ENCODE measurements at places on chromosomes 5 and 9. TPM values are rescaled to one million over a fixed set of nuclear protein-coding genes. Genes with fewer than 3 reads are reported as not detected.

GRCh38 chr5:172705576-172706084 lies 64.6 kb downstream of the NEURL1B start:
- no peak for DNase-seq

DNA sequence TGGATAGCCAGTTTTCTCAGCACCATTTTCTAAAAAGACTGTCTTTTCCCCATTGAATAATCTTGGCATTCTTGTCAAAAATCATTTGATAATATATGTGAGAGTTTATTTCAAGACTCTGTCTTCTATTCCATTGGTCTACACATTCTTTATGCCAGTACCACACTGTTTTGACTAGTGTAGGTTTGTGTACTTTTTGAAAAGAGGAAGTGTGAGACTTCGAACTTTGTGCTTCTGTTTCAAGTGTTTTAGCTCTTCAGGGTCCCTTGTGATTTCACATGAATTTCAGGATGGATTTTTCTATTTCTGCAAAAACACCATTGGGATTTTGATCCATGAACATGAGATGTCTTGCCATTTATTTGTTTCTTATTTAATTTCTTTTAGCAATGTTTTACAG lies 78.5 kb upstream of the ALDH1A1 start:
- no peak for DNase-seq

DNA sequence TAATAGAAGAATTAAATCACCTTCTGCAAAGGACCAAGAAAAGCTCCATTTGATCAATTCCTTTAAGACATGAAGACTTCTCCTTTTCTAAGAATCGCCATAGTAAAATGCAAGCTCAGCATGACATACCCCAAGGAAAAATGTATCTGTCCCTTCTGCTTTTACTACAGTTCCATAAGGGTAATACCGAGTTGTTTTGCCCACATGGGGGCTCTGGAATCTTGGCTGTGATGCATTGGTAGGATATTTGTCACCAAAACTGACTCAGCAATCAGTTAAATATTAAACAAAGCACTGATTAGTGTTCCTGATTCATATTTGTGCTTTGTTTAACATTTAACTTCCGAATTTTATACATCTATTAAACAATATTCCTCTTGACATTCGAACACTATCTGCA lies 24.3 kb upstream of the KCNIP1 start:
- DNase-seq: no peak

- DNase-seq: no peak
These were observed 47.0 kb upstream of the F2RL1 start for GRCh38 chr5:76771705-76772405.

DNA sequence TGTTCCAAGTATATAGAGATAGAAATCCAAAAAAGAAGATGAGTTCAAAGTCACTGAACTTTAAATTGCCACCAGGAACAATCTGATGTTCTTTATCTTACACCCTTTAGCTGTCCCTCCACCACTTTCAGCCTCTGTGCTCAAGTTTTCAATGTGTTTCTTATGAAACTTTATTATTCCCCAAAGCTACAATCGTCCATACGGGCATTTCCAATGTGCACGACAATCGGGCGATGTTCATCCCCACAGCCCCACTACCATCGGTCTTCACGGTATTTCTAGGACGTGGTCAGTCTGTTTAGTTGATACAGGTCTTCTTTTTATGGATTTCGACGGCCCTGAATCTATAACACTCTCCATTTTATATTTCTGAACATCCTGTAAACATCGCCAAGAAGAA lies 238.7 kb upstream of the DAP start:
- DNase-seq: no peak

DNA sequence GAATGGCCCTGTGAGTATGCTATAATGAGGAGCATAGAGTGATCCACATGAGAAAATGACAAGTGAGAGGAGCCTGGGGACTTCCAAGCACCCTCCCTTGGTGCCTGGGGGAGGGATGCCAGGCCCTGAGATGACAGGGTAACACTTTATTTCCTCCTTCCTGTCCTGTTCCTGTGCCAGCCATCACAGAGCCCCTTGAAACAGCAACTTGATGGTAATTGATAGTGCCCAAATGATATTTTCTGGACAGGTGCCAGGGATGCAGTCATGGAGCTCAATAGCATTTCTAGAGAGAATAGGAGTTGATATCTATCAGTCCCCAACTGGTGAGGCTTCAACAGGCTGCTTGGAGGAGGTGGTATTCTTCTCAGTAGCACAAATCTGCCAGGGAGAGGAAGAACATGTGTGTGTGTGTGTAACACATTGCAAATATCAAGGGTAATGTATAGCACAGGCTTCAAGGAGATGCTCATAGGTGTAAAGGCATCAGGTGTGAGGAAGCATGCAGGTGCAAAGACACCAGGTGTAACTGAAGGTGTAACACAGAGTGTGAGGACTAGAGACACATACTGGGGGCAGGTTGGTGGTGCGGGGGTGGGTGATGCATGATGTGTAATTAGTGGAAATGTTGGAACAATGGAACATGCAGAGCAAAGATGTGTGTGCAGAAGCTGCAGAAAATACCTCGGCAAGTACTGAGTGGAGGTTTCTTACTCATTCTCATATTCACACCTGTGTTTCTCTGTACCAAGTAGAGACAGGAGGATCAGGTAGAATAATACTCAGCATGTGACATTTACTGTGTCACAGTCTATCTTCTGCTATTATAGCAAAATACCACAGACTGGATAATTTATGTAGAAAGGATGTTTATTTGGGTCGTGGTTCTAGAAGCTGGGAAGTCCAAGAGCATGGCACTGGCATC lies 18.1 kb upstream of the WWC1 start:
- DNase-seq: no peak

- DNase-seq: no peak
These were observed 80.3 kb downstream of the HSD17B4 start for GRCh38 chr5:119532637-119533036.

GRCh38 chr9:117927354-117927753 lies 223.2 kb downstream of the TLR4 start:
- DNase-seq: no peak

- DNase-seq: no peak
These were observed 60.3 kb downstream of the TMC1 start for GRCh38 chr9:72581694-72582093.

- DNase-seq: no peak
These were observed 76.0 kb downstream of the ACTBL2 start for GRCh38 chr5:57406641-57407040.

- DNase-seq: no peak
These were observed 17.7 kb downstream of the ANGPTL2 start for GRCh38 chr9:127104581-127105311.

DNA sequence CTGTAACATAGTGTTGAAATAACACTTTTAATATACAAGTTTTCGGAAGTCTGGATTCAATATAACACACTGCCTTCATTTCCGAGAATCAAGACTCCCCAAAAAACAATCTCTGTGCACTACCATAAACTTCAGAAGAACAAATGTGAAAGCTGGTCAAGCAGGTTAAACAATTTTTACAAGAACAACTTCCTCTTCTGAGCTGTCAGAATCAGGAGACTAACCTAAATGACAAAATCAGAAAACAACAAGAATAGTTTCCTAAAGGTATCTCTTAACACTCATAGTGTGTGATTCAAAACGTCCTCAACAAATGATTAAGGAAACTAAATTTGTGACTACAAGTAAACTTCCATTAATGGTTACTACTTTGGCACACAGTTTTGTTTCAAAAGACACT lies 11.6 kb downstream of the C9orf72 start:
- DNase-seq: no peak

- no peak for DNase-seq
These were observed 375.2 kb upstream of the IRX2 start for GRCh38 chr5:3126639-3127038.

DNA sequence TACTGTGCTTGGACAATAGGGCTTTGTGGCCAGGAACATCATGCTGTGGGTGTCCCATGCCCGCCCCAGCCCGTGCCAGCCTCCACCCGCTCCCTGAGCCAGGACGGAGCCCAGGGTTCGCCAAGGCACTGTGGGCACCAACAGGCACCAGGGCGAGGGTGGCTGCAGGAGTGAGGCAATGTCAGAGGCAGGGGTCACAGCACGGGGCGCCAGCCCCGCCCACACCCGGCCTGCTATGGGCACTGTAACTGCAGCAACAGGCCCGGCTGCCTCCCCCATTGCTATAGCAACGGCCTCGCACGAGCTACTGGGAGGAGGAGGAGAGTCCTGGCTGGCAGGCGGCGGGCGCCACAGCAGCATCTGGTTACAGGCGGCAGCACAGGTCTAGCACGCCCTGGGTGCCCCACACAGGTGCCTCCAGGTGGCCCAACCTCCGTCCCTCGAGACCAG lies 2.5 kb downstream of the ABCA2 start:
- DNase-seq: no peak

- no peak for DNase-seq
These were observed 5.3 kb downstream of the SLC12A7 start for GRCh38 chr5:1106385-1107166.

DNA sequence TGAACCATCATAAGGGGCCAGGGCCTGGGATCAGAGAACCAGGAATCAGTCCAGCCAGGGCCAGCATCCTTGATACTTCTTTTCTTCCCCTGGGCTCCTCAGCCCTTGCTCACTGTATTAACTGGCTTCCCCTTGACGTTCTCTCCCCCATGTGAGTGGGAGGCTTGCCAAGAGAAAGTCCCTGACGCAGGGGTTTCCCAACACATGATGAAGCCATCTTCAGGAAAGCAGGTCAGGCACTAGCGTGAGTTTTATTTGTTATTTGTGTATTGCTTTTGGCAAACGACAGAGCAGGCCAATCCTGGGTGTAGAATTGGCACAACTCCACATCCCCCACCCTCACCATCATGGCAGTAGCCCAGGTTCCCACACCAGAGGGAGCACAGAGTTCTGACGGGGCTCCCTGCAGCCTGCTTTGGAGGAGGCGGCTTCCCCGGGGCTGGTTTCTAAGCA lies 165.5 kb upstream of the NFIL3 start:
- no peak for DNase-seq

- DNase-seq: no peak
These were observed 717.9 kb upstream of the WWC1 start for GRCh38 chr5:167573370-167574127.

- peak; percentile 51 for DNase-seq
These were observed 453.8 kb upstream of the ZNF608 start for GRCh38 chr5:125199968-125200865.

Gene OXCT1
- total RNA-seq: 19.6 TPM

Gene TNFSF8
- total RNA-seq: 0.45 TPM

Gene TTC23L
- total RNA-seq: not detected

Gene PAEP
- not detected for total RNA-seq

Gene LPCAT1
- 6.2 TPM for total RNA-seq

Gene GPX8
- total RNA-seq: 3.4 TPM

Gene FRRS1L
- not detected for total RNA-seq

Gene ZFP2
- total RNA-seq: 1.2 TPM

Gene CCL27
- total RNA-seq: not detected

Measured in psoas muscle (tissue), 8 donors.